ENCODE measurements at places on chromosomes 11 and 22.

DNA sequence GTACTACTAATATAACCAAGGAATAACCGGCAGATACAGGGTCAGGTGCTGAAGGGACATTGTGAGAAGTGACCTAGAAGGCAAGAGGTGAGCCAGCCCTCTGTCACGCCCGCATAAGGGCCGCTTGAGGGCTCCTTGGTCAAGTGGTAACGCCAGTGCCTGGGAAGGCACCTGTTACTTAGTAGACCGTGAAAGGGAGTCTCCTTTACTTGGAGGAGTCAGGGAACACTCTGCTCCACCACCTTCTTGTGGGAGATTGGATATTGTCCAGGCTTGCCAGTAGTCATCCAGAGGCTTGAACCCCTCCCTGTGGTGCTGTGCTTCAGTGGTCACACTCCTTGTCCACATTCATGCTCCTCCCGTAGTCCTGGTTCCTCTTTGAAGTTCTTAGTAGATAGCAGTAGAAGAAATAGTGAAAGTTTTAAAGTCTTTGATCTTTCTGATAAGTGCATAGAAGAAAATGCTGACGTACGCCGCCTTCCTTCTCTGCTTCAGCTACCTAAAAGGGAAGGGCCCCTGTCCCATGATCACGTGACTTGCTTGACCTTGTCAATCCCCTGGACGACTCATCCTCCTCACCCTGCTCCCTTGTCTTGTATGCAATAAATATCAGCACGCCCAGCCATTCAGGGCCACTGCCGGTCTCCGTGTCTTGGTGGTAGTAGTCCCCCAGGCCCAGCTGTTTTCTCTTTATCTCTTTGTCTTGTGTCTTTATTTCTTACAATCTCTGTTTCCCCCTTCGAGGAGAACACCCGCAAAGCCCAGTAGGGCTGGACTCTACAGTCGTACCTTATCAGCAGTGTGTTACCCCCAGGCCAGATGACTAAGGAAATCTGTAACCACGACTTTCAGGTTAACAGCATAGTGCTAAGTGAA, 6.1 kb downstream of the NUP50 start:
- DNase-seq, result no peak

DNA sequence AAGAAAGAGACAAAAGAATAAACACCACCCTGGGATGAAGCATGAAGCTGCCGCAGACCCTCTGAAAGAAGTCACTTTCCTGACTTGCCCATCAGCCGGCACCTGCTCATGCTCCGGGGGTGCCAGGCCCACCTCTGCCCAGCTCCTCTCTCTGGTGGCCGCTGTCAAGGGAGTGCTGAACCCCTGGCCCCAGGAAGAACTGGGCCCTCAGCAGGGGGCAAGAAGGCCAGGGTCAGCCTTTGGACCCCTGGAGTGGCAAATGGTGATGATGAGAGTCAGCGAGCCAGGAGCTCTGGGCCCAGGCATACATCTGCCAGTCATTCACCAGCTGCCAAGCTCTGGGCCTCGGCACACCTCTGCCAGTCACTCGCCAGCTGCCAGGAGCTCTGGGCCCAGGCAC, 17.4 kb downstream of the TTLL8 start:
- no peak for DNase-seq

DNA sequence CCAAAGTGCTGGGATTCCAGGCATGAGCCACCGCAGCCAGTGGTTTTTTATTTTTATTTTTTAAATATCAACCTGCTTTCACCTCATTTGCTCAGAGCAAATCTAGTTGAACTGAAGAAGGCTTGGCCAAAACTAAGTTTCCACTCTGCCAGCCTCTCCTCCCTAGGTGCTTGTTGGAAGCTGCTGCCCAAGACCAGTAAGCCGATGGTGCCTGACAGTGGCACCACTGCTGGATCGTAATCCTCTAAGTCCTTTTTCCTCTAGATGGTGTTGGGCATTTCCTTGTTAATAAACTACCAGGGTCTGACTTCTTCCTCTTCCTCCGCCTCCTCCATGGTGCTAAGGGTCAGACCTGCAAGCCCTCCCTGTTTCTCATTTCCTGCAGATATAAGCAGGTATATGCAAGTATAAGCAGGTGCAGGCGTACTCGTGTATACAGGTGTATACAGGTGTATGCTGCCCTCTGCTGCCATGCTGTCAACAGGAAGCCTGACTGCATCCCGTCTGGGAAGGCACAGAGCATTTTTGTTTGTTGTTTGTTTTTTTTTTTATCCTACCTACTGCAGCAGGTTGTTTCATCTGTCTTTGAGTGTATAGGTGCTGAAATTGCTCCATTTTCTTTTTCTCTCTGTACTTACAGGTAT, 1.6 kb downstream of the NADSYN1 start:
- no peak for DNase-seq

- DNase-seq, result no peak
Observed at GRCh38 chr22:20236052-20236717, 31.9 kb downstream of the RTN4R start.

GRCh38 chr11:35376613-35377012, 42.7 kb downstream of the SLC1A2 start:
- no peak for DNase-seq

DNA sequence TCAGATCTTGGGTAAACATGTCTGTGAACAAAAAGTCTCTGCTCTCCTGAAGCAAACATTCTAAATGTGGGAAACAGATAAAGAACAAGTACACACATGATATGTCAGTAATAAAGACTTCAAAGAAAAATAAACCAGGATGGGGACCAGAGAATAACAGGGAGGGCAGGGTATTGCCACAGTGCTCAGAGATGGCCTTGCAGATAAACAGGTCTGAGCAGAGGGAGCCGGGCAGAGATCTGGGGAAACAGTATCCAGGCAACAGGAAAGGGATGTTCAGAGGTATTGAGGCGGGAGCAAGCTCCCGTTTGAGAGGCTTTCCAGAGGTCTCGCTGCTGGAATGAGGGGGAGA, 2.9 kb downstream of the CCDC86 start:
- DNase-seq, result no peak

- no peak for DNase-seq
Observed at GRCh38 chr11:124611064-124611463, at the start of gene PANX3. Gene PANX3, plus strand, starts transcription at chr11:124611428. Its CDS starts 129 bp downstream, at chr11:124611557.

DNA sequence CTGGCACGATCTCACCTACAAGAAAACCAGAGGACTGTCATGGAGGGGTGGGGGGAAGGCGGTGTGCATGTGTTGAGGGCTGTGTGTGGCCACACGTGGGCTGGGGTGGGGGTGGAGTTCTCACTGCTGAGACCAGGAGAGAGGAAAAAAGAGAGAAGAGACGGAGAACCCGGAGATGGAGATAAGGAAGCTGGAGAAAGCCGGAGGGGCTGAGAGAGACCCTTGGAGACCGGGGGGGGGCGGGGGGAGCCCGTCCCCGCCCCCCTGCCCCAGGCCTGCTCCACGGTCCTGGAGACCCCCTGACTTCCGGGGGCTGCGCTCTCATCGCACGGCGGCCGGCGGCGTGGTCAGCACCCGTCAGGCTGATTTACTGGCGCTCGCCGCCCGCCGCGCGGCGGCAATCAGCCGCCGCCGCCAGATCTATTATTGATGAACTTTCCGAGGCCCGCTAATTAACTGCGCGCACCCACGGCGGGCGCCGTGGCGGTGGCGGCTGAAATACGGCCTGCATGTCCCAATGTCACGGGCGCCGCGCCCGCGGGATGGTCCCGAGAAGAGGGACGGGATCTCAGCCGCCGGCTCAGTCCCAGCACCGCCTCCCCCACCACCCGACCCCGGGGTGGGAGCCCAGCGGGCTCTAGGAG, 187.4 kb downstream of the MN1 start:
- DNase-seq, result no peak

- no peak for DNase-seq
Observed at GRCh38 chr11:46564459-46564858, 29.4 kb downstream of the AMBRA1 start.

- no peak for DNase-seq
Observed at GRCh38 chr11:84714316-84714780, 912.8 kb downstream of the DLG2 start.

DNA sequence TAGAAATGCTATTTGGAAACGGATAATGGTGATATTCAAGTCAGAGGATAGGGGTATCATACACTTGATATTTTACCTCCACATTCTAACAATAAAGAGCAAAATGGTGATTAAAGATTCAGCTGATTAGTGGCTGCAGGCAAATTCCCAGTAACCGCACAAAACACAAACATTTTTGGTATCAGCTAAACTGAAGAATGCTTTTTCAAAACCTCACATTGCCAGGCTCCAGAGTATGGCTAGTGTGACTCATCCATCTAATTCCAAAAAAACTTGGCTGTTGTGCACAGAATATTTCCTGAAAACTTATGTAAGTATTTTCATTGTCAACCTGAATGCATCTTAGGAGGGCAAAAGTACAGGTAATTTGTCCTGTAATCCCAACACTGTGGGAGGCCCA, 10.9 kb downstream of the SRPRA start:
- DNase-seq, result no peak

DNA sequence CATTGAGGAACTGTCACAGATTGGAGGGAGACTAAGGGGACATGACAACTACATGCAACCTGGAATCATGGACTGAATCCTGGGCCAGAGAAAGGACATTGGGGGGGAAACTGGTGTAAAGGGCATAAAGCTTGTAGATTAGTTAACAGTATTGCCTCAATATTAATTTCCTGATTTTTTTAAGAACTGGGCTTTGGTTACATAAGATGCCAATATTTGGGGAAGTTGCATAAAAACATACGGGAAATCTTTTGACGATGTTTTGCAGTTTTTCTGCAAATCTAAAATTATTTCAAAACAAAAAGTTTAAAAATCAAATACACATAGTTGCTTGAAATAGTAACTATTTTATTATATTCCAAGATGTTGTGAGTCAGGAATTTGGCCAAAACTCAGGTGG, 2.9 kb upstream of the FOLR3 start:
- DNase-seq, result no peak

DNA sequence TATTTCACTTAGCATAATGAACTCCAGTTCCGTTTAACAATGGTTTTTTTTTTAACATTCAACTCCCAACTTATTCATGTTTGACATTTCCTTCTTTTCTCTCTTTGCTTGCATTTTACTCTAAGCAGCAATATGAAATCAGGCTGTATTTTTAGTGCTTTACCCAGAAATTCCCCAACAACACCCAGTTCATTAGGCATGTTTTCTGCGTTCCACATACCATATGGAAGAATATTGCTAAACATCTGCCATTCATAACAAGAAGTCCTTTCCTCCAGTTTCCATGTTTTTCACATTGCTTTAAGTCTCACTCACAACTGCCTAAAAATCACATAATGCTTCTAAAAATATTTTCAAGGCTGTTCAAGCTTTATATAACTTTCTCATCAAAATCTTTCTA, 45.8 kb downstream of the PLAAT5 start:
- no peak for DNase-seq

- DNase-seq, result no peak
Observed at GRCh38 chr11:84194696-84195095, 908.5 kb upstream of the CCDC90B start.

DNA sequence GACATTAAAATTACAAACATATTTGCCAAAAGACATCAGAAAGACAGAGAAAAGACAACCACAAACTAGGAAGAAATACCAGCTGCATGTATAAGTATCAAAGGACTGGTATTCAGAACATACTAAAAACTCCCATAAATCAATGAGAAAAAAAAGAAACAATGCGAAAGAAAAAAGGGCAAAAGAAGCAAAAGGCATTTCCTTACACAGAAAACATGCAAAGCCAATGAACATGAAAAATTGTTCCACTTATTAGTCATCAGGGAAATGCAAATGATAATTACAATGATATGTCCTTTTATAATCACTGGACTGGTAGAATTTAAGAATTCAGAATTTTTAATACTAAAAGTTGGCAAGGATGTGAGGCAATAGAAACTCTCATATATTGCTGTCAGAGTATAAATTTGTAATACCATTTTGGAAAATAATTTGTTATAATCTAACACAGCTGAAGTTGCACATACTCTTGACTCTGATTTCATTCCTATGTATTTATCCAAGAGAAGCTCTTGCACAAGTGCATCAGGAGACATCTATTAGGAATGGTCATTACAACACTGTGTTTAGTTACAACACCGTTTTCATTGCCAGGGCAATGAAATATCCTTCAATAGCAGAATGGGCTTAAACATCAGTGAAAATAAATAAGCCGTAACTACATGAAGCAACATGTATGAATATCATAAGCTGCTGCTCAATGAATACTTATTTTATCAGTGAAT, 279.7 kb downstream of the SWAP70 start:
- no peak for DNase-seq

GRCh38 chr22:39493759-39494158, 8.3 kb upstream of the MIEF1 start:
- no peak for DNase-seq

DNA sequence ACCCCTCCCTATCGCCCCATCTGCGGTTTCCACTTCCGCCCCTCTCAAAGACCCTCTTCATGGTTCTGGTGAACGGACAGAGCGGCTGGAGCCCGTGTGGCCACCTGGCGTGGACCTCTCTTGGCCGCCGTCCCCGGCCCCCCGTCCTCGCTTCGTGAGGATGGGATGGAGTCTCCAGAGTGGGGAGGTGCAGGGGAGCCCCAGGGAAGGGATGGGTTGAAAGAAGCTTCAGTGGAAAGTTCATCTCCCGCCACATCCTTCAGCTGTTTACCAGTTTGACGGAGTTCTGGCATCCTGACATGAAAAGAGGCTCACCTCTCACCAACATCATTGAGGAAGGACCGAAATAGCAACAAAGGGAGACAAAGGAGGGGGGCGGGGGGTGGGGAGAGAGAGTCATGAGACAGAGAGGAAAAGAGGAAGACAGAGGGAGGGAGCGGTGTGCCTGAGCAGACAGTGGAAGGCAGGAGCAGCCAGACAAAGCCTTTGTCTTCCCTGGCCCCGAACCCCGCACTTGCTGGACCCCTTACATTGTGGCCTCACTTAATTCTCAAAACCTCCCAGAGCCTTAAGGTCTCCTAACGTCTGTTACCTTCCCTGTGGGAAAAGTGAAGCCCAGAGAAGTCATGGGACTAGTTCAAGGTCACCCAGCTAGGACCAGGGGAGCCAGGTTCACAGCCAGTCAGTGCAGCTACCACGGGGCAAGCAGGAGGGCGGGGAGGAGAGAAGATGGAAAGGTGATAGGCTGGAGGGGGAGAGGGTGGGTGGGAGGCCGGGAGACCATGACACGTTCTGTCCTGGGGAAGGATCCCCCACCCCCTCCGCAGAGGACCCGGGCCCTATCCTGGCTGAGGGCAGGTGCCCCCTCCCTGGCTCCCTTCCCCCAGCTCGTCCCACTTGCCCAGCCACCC, 54.9 kb downstream of the CD6 start:
- no peak for DNase-seq

GRCh38 chr22:49446759-49447710, 380.6 kb downstream of the BRD1 start:
- DNase-seq, result no peak

DNA sequence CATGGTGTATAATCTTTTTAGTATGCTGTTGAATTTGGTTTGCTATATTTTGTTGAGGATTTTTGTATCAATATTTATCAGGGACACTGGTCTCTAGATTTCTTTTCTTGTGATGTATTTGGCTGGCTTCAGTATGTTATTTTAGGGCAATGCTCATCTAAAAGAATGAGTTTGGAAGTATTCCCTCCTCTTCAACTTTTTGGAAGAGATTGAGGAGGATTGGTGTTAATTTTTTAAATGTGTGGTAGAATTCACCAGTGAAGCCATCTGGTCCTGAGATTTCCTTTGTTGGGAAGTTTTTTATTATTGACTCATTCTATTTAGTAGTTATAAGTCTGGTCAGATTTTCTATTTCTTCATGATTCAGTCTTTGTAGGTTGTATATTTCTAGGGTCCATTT, 22.1 kb upstream of the SPATA19 start:
- no peak for DNase-seq

All from activated CD8-positive, alpha-beta memory T cell treated with anti-CD3 and anti-CD28 coated beads for 4 hours (primary cell).